SHP77 treated with DMSO at 0.1 percent for 48 hours (cell line): ENCODE measurements at places on chromosomes 13 and 19.
A peak's percentile ranks its signal among the peaks of the same experiment; 100 is the strongest.

DNA sequence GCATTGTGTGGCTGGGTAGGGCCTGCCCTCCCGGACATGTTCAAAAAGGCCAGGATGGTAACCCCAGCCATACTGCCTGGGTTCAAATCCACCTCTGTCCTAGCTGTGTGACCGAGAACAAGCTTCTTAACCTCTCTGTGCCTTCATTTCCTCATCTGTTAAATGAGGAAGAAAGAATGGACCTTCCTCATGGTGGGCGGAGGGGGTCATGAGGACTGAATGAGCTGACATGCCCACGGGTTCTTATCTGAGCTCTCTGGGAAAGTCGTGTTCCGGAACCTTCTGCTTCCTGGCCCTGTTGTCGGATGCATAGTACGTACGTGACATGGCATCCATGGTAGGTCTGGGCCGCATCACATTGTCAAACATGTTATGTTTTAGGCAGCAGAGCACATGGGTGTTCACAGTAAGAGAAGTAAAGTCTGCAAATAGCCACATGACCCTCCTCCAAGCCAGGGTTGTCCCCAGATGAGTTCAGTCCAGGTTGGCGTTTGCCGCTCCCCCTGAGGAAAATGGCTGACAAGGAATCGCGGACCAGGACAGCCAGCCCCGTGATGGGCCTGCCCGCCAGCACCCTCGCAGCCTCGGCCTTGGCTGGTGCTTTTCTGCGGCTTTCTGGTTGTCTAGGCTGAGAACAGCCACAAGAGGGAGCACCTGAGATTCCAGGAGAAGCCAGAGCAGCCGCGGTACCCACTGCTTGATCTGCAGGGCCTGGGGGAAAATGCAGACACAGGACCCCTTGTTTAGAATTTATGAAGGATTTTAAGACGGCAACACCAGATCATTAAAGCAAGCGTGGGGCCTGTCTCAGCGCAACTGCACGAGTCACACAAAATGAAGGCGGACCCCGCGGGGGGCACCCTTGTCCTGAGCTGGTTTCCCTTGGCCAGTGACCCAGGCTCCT, 2.4 kb upstream of the NTN5 start:
- peak; percentile 79 for DNase-seq

- no peak for DNase-seq
These were observed 44.9 kb downstream of the SERTM1 start for GRCh38 chr13:36718686-36719085.

GRCh38 chr19:13869281-13869680, 7.7 kb upstream of the NANOS3 start:
- no peak for DNase-seq

- peak; percentile 39 for DNase-seq
These were observed 3.0 kb downstream of the PRKD2 start for GRCh38 chr19:46713781-46714443.

- DNase-seq = peak; percentile 1
These were observed 358.3 kb downstream of the KLF5 start for GRCh38 chr13:73417012-73417615.

DNA sequence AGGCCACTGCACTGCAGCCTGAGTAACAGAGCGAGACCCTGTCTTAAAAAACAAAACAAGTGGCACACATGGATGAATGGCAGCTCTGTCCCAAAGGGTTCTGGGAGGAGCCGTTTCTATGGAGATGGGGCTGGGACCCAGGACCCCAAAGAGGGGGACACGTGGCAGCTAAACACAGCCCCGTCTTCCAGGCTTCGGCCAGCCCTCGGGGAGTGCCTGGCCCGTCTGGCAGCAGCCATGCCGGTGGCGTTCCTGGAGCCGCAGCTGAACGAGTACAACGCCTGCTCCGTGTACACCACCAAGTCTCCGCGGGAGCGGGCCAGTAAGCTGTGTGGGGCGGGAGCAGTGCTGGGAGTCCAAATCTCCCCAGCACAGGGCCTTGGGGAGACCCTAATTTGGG, 82.4 kb downstream of the RYR1 start:
- DNase-seq = no peak

DNA sequence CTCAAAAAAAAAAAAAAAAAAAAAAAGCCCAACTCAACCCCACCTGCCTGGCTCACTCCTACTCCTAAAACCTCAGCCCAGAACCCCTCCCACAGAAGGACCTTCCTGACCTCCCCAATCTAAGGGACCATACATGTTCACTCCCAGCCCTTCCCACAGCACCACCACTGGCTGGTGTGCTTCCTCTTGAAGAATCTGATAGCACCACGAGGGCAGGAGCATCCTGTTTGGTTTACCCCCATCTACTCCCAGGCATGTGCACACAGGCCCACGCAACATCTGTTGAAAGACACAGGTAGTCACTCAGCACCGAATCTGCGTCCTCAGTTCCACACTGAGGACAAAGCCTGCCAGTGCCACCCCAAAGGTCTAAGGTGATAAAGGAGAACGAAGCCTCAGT, 8.2 kb downstream of the LATS2 start:
- no peak for DNase-seq

DNA sequence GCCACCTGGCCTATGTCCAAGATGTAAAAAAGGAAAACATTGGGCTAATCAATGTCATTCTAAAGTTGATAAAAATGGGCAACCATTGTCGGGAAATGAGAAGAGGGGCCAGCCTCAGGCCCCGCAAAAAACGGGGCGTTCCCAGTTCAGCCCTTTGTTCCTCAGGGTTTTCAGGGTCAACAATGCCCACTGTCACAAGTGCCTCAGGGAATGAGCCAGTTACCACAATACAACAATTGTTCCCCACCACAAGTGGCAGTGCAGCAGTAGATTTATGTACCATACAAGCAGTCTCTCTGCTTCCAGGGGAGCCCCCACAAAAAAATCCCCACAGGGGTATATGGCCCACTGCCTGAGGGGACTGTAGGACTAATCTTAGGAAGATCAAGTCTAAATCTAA, 112.5 kb downstream of the ZNF486 start:
- no peak for DNase-seq

GRCh38 chr13:110150384-110151101, 156.4 kb downstream of the COL4A1 start:
- no peak for DNase-seq

- peak; percentile 68 for DNase-seq
These were observed 667 bp upstream of the MBNL2 start for GRCh38 chr13:97221466-97221865.

- DNase-seq = no peak
These were observed 175.0 kb downstream of the PTPRS start for GRCh38 chr19:5165697-5166019.

- no peak for DNase-seq
These were observed 614.4 kb downstream of the LIG4 start for GRCh38 chr13:107600971-107601370.

DNA sequence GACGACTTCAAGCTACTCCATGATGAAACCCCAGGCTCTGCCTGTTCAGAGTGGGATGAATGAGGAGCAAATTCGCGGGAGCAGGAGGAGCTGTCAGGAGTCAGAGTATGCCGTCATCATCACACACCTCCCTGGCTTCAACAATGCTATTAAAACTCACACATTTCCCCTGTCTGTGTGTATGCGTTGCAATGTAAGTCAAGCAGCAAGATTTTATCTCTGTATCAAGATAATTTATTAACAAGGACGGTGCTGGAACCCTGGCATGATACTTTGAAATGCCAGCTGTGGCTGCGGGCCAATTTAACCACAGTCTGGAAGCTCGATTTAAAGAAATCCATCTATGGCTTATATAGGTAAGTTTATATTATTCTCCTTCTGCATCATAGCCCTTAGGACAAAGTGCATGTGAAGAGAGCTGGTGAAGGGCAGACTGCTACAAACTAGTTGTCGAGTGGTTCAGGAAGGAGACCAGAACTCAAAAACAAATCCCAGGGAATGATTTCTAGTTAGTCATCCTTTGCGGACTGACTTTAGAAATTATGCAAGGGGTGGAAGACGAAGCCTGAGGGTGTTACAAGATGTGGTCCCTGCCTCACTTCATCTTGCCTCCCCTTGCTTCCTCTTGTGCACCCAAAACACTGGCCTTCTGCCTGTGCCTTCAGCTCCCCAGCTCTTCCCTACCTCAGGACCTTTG, 486.5 kb downstream of the COG6 start:
- no peak for DNase-seq

DNA sequence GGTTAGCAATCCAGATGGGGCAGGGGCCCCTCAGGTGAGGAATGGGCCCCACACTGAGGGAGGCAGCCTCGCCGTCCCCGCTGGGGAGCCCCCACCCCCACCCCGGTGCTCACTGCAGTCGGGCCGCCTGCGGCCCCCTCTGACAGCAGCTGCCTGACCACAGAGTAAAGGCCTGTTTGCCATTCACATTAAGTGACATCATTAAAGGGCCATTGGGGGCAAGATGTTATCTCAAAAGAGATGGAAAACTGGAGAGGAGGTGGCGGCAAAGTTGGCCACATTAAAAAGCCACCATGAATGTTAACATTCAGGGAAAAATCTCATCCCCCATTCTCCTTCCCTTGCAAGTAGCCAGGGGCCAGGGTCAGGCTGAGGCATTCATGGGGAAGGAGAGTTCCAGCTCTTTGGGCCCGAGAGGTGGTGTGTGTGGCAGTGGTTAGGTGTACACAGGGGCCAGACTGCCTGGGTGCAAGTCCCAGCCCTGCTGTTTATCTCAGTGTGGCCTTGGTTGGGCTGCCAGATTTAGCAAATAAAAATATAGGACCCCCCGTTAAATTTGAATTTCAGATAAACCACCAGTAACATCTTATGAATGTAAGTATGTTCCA, 20.9 kb downstream of the VSTM2B start:
- no peak for DNase-seq

DNA sequence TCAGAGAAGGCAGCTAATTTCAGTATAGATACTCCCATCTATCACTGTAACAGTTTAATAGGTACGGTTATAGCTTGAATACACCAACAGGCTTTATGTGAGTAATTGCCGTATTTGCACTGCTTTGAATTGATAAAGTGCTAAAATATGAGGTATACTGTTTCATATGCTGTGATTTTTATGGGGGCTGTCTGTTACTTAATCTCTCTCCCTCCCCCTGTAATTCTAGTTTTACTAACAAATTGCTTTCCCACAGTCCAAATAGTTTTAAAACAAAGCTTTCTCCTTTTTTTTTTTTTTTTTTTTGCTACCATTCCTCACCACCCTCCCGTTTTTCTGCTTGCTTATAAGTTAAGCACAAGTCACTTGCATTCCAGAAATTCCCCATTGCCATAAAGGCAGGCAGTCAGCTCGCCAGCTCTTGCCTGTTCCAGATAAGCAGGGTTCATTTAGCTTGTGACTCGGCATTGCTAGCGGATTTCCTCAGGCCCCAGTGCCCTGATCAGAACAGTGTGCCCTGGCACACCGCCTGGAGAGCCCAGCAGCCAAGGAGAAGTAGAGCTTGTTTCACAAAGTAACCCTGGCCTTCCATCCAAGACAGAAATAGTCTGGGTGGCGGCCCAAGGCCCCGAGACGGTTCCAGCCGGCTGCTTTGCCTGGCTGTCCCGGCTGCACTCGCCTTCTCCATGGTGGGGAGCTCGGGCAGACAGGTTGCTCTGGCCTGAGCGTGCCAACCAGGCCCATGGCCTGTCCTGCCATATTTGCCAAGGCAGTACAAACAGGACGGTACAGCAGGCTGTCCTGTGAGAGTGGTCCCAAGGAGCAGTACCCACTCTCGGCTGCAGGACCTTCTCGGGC, 43.5 kb upstream of the NPAS1 start:
- no peak for DNase-seq

- DNase-seq = peak; percentile 27
These were observed 1.3 kb upstream of the LRCH1 start for GRCh38 chr13:46551410-46552302.

DNA sequence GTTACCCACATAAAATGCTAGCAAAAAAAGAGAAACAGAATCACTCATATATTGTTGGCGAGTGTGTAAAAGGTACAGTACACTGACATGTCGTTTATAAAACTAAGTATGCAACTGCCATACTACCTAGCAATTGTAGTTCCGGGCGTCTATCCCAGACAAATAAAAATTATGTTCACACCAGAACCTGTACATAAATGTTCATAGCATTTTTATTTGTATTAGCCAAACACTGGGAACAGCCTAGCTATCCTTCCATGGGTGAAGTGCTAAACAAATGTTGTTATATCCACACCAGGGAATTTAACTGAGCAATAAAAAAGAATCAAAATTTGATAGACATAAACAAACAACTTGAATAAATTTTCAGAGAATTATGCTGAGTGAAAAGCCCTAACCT, 28.9 kb upstream of the POSTN start:
- DNase-seq = no peak

DNA sequence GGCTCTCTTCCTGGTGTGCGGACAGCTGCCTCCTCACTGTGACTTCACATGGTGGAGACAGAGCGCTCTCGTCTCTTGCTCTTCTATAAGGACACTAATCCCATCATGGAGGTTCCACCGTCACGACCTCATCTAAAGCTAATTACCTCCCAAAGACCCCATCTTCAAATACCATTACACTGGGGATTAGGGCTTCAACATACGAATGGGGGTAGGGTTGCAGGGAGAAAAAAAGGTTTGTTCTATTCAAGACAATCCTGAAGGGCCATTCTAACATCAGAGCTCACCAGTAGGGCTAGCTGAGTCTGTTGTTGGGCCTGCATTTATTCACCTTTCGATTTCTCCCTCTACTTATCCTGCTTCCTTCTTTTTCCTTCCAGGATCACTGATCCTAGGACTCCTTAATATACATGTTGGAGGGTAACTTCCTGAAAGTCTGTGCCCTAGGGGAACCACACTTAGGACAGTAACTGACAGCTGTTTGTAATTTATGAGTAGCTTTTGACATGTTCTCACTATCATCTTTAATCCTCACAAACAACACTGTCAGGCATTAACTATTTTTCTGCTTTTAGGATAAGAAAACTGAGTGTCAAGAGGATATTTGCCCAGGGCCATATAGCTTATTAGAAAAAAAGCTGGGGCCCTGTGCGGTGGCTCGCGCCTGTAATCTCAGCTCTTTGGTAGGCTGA, 18.8 kb upstream of the GTF2F2 start:
- DNase-seq = no peak

- DNase-seq = no peak
These were observed 215.6 kb downstream of the TDRD3 start for GRCh38 chr13:60612593-60612992.

- DNase-seq = no peak
These were observed 4.0 kb downstream of the RTN2 start for GRCh38 chr19:45492627-45493470.

GRCh38 chr19:32869369-32869965, at the start of gene SLC7A9:
Gene SLC7A9, minus strand, starts transcription at chr19:32869767. Its CDS starts 1,233 bp downstream, at chr19:32868534.
- no peak for DNase-seq

DNA sequence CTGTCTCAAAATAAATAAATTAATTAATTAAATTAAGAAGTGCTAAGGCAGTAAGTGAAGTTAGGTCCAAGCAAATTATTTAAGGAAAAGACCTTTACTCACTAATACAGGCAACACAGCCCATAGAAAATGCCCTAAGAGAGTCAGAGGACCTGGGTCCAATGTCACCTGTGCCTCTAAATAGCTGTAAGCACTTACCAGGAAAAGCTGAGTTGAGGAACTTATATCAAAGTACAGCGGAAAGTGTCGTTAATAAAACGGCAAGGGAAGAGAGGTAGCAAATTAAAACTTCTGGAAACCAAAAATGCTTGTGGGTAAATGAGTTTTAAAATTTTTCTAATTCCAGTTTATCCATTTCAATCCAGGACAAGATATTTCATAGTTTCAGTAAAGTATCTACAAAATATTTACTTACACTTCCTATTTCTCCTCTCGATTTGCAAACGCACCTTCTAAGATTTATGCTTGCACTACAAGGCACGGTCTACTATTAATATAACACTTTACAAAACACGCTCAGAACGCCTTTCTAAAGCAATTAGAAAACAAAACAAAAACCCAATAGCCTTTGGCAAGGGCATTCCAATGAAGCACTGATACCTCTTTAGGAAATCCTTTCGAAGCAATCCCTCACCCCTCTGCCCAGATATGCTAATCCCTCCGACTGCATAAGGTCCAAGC, 963 bp downstream of the VPS36 start:
- DNase-seq = no peak
